ENCODE measurements at places on chromosomes 6 and 20. TPM values are rescaled to one million over a fixed set of nuclear protein-coding genes. Genes with fewer than 3 reads are reported as not detected.

The TCP11 gene
- total RNA-seq, result not detected

The MLN gene
- not detected for total RNA-seq

GRCh38 chr6:11486051-11486450, 51.5 kb upstream of the TMEM170B start:
- no peak for DNase-seq

- DNase-seq, result no peak
Observed at GRCh38 chr20:13111249-13111911, 102.6 kb downstream of the SPTLC3 start.

GRCh38 chr6:132072831-132073230, 121.7 kb upstream of the CCN2 start:
- no peak for DNase-seq

All from Calu3 (cell line).